Germinal center (tissue), 1 donor: ENCODE measurements at places on chromosomes 7 and 10.

- no peak for DNase-seq
Measured at GRCh38 chr10:71840177-71840957, 10.7 kb downstream of the PSAP start.

DNA sequence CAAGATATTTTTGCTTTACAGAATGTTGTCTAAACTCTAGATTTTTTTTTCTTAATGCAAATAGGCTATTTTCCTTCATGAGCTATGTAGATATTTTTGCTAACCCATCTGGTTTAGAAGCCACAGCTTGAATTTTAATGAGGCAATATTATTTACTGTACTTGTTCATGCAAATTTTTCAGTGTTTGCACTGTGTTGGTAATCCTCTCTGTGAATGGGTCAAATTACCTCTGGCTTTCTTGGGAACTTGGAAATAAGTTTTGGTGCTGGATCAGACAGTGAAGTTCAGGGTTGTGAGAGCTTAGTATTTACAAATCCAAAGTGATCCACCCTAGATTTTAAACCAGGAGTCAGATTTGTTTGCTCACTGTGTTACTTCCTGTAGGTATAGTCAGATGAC is 686.9 kb downstream of the NXPH1 start:
- no peak for DNase-seq

- no peak for DNase-seq
Measured at GRCh38 chr7:78742694-78743093, 710.8 kb downstream of the MAGI2 start.

GRCh38 chr10:132881186-132881920 is 61.0 kb downstream of the CFAP46 start:
- no peak for DNase-seq

DNA sequence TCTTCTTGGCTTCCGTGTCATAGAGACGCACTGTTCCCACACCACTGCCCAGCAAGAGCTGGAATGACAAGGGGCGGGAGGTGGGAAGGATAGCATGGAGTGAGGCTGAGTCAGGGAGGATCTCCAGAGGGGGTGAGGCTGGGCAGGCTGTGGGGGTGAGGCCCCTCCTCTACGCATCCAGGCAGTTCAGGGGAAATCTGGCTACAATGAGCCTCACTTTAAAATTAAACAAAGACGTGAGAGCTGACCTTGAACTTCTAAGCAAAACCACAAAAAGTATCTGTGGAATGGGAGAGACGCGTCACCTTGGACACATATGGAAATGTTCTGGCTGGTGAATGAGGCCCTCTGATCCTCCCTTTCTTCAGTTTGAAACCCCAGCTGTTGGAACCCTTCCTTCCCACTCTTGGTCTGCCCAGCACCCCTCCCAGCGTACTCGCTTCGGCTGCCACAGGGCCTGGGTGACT is 17.7 kb downstream of the WDR91 start:
- DNase-seq = no peak

GRCh38 chr7:5428478-5429252 is 5.0 kb upstream of the TNRC18 start:
- DNase-seq = no peak

DNA sequence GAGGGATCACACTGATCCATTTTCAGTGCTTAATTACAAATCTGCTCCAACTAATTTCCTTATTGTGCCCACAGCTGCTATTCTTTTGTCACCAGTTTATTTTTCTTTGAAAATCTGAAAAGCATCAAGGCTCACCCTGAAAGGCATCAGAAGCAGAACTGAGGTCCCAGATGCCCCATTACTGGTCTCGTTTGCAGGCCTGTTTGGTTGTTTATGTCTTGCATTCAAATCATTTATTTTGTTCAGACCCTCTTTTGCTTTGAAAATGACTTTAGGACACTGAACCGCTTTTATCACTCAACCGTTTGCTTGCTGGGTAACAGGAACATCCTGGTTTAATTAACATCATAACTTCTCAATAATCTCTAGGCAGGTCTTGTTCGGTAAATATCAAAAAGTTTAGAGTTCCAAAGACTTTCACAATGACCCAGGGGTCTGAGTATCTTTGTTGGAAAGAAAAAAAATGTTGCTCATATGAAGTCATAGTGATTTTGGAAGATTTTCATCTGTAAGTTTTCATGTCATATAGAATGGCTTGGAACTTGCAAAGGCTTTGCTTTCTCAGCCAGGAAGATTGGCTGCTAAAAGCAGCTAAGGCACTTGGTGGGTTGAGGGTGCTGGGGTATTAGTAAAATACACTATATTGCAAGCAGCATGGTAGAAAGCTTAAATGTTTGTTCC is 398.3 kb upstream of the NPVF start:
- no peak for DNase-seq

GRCh38 chr10:11141571-11142091 is 124.0 kb downstream of the CELF2 start:
- no peak for DNase-seq

GRCh38 chr10:98030093-98030821 is at the start of gene CRTAC1:
Gene CRTAC1, minus strand, starts transcription at chr10:98030621. Its CDS starts 149 bp downstream, at chr10:98030472.
- DNase-seq = no peak

GRCh38 chr10:129914153-129914855 is 49.8 kb downstream of the EBF3 start:
- no peak for DNase-seq

DNA sequence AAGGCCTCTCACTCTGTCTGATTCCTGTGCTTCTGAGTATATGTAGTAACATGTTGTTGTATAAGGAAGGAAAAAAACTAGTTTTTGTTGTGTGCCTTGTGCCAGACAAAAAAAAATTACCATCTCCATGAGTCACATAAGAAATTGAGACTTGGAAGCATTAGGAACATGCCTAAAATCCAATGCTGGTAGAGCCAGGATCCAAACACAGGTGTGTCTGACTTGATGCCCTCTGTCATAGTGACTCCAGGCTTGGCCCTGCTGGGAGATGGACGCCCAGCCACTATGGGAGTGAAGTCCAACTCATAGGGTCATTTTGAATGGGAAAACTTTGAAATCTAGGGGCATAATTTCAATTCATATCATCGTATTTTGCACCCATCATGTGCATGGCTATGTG is 38.0 kb downstream of the PYROXD2 start:
- DNase-seq = no peak

DNA sequence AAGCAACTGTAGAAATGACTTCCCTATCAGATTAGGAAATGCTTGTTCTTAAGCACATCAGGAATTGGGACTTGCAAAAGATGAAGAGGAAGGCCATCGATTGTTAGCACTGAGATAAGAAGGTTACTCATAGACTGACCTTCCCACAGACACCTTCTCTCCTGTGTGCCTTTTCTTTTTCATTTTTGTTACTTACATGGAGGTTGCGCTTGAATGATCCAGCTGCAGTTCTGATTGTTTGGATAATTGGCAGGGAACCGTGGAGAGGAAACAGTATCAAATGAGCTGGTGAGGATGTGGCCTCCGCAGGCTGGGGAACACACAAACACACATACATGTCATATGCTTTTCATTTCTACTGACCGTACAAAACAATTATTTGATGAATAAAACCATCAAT is 134.9 kb upstream of the RSU1 start:
- no peak for DNase-seq

GRCh38 chr10:35565602-35566081 is 39.5 kb upstream of the GJD4 start:
- DNase-seq = no peak

DNA sequence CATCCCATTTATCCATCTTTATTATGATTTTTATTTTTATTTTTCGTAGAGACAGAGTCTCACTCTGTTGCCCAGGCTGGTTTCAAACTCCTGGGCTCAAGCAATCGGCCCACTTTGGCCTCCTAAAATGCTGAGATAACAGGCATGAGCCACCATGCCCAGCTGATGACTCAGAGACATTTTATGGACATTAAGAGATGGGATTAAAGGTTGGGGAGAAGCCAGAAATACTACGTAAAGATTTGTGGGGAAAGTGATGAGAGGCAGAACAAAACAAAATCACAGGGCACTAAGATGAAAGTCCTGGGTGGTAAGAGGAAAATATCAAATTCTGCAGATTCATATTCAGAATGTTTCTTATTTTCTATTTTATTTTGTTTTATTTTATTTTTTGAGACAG is 7.6 kb downstream of the WNT8B start:
- no peak for DNase-seq

DNA sequence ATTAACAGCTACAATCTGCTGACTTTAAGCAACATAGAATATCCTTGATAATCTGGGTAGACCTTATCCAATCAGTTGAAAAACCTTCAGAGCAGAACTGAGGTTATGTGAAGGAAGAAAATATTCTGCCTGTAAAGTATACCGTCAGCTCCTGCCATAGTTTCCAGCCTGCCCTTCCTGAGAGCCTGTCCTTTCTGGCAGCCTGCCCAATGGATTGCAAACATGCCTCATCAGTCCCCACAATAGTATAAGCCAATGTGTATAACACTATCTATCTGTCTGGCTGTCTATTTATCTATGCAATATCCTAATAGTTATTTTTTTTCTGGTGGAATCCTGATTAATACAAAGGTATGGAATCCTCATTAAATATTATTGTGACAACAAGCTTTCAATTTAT is 489.2 kb upstream of the KCND2 start:
- no peak for DNase-seq
